ENCODE measurements at places on chromosomes 3 and 15. TPM values are rescaled to one million over a fixed set of nuclear protein-coding genes. Genes with fewer than 3 reads are reported as not detected.
A peak's percentile ranks its signal among the peaks of the same experiment; 100 is the strongest.

GRCh38 chr3:126847061-126847460, 135.9 kb upstream of the PLXNA1 start:
- DNase-seq = no peak

Gene P2RY1
- polyA plus RNA-seq = 0.04 TPM

DNA sequence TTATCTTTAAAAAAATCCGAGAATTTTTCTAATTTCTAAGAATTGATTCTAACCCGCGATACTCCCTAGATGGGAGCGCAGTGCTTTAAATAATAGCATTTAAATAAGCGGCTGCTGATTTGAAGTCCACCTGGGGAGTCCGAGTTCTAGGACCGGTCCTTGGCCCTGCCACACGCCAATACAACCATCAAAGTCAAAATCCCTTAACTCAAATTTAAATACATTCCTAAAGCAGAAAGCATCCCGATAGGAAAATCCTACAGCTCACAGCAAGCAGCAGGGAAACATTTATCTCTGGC, 508 bp upstream of the ECT2 start:
- DNase-seq = no peak

Gene IGSF11
- polyA plus RNA-seq = 0.05 TPM

- no peak for DNase-seq
Observed at GRCh38 chr15:73258271-73259108, 110.3 kb downstream of the HCN4 start.

- no peak for DNase-seq
Observed at GRCh38 chr3:109728861-109729494, 391.6 kb upstream of the DPPA4 start.

- DNase-seq = no peak
Observed at GRCh38 chr3:142154186-142154585, 4.8 kb upstream of the TFDP2 start.

DNA sequence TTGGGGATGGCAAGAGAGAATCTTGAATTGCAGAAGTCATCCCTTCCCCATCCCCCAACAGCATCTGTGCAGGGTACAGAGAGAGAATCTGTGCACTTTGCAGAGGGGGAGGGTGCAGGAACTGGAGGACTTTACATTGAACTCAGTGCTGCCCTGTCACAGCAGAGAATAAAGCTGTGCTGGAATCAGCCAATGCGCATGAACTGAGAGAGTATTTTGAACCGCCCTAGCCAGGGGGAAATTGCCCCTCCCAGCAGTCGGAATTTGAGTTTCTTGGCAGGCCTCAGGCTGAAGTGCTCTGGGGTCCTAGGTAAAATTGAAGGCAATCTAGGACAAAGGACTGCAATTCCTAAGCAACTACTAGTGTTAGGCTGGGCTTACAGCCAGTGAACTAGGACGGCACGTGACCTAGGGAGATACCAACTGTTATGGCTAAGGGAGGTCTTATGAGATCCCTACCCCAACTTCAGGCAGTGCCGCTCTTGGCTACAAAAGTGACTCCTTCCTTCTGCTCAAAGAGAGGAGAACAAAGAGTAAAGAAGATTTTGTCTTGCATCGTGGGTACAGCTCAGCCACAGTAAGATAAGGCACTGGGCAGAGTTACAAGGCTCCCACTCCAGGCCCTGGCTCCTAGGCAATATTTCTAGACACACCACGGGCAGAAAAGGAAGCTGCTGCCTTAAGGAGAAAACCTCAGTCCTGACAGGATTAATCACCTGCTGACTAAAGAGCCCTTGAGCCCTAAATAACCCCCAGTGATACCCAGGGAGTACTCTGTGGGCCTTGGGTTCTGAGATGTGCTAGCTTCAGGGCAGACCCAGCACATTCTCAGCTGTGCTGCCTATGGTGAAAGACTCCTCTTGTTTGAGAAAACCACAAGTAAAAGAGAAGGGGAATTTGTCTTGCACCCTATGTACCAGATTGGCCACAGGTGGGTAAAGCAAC, 300.5 kb upstream of the ALCAM start:
- no peak for DNase-seq

DNA sequence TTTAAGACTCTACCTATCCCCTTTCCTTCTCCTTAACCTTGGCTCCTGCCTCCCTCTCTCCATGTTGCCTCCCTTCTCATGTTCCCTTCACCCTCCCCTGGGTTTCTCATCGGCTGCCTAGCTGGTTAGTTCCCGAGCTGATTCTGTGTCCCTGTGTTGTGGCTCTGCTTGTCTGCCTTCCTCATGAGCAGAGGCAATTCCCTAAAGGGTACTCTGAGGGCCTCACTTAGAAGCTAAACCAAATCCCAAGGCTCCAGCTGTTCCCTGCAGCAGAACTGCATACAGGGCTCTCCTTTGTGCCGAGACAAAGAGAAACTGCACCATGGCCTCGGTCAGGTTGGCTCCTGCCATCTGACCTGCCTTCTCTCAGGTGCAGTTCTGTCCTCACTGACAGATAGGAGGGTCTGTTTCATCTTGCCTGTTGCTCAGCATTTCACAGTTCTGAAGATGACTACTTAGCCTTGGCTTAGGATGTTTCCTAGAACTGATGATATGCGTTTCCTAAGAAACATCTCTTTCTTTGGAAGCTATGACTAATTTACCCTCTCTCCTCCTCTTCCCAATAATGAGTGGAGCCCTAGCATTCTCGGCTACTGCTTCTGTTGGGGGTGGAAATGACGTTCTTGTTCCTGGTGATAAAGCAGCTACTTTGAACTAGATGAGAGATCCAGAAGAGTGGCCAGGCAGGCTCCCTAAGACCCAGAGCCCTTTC, 27.1 kb downstream of the DUOX1 start:
- DNase-seq = peak; percentile 16

GRCh38 chr15:90031231-90031791, 30.2 kb downstream of the ZNF710 start:
- no peak for DNase-seq
